NCI-H226 (cell line): ENCODE measurements at places on chromosomes 12 and 14.

- no peak for DNase-seq
Measured at GRCh38 chr12:65926119-65926908, 102.0 kb downstream of the HMGA2 start.

GRCh38 chr12:121577443-121578180 is 3.2 kb downstream of the KDM2B start:
- DNase-seq, result peak; percentile 40

DNA sequence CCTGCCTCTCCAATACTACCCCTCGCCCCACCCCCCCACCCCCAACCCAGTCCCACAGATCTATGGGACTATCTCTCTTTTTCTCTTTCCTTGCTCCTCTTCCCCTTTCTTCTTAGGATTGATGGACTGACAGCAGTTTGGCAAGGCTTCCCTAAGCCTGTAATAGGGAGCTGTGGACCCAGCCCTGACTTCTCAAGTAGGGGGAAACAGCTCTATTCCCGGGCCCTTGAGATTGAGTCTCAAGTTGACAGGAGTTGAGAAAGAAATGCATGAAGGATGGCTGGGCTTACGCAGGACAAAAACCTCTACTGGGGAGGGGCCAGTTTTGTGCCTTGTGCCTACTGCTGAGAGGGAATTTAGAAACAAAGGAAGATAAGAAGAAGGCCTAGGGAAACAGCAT is 60.4 kb downstream of the SMUG1 start:
- no peak for DNase-seq

- peak; percentile 42 for DNase-seq
Measured at GRCh38 chr12:68416826-68417225, 84.7 kb upstream of the MDM1 start.

- DNase-seq, result no peak
Measured at GRCh38 chr14:99874306-99874705, 81.1 kb downstream of the EML1 start.
